ENCODE measurements at places on chromosomes 6 and 20.

DNA sequence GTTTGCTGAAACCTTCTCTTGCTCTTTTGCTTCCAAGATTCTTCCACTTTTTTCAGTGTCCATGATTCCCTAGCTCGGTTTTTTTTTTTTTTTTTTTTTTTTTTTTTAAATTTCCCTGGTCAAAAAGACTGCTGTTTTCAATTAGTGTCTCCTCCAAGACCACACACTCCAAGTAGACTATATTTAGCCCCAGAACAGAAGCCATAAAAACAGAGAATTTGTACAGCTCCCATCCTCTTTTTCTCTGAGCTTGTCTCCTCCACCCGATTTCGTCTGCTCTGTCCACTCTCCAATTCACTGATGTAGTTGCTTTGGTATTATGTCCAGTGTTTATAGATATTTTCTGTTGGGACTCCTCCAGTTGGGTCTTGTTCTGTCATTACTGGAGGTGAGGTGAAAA, 37.6 kb downstream of the RSPH3 start:
- DNase-seq, result no peak

DNA sequence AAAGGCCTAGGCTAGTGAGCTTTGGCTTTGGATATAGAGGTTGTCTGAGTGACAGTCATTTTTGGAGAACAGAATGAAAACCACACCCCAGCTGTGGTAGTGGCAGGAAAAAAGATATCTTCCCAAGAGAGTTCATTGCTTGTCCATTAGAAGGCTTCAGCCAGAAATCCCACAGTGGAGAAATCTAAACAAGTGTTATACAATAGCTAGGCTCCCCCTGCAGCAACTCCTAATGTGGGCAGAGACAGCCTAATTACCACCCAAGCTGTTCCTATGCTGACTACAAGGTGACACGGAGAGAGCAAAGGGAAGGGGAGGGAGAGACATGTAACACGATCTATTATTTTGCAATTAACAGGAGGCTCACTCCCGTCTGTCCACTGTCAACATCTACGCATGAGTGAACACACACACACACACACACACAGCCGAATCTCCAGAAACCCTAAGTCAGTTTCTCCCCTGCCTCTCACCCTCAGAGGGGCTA, 147.5 kb upstream of the TCF21 start:
- DNase-seq, result no peak

DNA sequence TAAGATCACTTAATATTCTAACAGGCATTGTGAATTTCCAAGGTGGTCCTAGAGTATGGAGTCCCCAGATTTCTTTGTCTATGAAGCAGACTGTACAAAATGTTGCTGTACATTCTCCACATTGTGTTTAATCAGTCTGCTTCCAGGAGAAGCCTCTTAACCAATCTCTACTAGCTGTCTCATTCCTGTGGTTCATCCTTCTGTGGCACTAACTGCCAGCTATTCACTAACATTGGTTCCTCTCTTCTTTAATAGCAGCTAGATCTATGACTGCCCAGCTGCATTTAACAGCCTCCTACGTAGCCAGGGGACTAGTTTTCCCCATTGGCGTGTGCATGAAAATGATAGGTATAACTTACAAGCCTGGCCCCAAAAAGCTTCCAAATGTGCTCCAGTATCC, 395.4 kb downstream of the SAMD5 start:
- DNase-seq, result no peak

DNA sequence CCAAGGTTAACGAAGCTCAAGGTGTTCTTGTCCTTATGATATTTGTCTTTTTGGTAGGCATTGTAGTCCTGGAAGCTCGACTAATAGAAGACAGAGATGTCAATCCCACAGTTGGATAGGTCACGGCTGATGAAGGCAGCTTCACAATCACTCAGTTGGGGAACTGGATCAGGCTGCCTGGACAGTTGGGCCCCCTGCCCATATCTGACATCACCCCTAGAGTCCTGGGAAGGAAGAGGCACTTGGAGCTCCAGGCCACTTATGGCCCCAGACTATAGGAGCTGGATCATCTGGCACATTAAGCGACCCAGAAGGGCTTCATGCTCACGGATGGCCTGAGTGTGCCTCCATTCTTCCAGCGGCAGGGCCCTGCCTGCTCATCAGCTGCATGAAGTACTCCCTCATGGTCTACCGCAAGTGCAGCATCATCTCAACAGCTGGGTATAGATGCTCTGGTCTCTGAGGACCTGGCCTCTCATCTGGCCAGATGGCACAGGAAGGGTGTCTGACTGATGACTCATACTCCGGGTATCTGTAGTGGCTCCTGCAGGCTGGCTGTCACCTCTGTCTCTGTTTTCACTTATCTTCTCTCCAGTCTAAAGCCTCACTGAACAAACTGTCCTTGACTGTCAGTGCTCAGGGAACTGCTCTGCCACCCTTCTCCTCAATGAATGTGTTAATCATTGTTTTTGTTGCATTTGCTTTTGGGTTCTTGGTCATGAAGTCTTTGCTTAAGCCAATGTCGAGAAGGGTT, 29.2 kb upstream of the SSR1 start:
- DNase-seq, result no peak

DNA sequence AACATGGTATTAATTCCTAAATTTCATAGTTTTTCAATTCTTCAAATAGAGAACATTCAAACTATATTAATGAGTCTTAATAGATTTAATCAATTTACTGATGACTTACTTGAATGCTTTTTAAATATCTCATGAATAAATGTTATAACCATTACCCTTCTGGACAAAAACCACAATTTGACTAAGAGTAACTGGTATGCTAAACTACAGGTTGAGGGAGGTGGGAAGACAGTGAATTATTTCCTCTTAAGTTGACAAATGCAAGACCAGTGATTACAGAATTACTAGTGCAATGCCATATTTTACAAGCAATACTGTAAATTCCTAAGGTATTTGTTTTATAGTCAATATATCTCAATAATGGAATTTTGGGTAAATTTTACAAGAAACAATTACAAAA, 65.1 kb downstream of the REV3L start:
- DNase-seq, result no peak

GRCh38 chr20:584161-584970, 25.7 kb downstream of the TCF15 start:
- DNase-seq, result no peak

- no peak for DNase-seq
These were observed 3.0 kb downstream of the PRSS16 start for GRCh38 chr6:27250277-27251111.

DNA sequence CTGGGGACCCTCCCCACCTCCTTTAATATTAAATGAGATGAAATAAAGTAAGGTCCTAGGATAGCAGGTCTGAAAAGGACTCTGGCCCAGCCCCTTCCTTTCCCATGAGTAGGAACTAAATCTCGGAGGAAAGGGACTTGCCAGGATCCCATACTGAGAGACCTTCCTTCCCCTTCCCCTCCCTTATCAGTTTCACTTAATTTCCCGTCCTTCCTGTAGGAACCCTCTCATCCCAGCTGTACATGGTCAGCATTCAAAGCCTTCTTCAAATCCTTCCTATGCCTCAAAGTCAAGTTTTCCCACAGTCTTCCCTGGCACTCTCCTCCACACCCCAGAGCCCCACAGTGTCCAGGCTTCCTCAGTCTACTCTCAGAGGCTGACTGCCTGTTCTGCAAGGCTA, 71.3 kb upstream of the MYL9 start:
- no peak for DNase-seq

GRCh38 chr6:119231394-119231793, 118.2 kb downstream of the MAN1A1 start:
- DNase-seq, result no peak

- no peak for DNase-seq
These were observed 14.5 kb downstream of the C6orf62 start for GRCh38 chr6:24704468-24704867.

DNA sequence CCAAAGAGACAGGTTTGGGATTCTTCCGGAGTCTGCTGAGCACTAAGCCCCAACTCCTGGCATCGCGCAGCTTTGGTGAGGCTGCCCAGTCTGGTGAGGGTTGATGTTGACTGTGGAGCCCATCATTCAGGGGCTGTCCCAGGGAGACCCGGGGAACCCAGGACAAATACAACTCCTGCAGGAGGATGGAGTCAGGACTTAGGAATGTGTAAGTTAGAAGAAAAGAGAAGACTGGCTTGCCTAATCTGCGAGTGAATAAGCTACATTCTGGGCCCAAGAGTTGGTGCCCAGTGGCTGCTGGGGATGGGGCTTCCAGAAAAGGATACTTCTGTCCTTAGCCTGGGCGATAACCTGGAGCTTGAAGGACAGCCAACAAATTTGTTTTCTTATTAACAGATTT, 47.9 kb downstream of the STK35 start:
- no peak for DNase-seq

DNA sequence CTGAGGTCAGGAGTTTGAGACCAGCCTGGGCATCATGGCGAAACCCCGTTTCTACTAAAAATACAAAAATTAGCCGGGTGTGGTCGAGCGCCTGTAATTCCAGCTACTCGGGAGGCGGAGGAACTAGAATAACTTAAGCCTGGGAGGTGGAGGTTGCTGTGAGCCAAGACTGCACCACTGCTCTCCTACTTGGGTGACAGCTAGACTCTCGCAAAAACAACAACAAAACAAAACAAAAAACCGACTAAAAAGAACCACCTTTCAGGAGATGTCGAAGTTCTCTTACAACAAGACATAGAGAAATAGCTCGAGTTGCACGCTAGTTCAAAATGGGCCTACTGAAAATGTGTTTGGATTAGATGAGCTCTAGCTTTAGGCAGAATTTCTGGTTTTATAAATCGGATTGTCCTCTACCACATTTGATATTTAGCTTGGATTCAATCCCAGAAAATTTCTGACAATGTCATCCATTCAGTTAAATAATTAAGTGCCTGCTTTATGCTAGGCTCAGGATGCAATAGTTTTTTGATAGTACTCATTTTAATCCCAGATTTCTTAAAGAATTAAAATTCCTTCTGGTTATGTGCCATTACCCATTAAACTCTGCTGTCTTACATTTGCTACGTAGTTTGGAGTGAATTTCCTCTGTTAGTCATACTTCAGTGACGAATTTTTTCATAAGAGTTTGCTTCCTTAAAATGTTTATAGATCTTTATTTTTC, 137.5 kb upstream of the SHLD1 start:
- DNase-seq, result no peak

GRCh38 chr20:19275630-19276071, 63.2 kb downstream of the SLC24A3 start:
- no peak for DNase-seq

DNA sequence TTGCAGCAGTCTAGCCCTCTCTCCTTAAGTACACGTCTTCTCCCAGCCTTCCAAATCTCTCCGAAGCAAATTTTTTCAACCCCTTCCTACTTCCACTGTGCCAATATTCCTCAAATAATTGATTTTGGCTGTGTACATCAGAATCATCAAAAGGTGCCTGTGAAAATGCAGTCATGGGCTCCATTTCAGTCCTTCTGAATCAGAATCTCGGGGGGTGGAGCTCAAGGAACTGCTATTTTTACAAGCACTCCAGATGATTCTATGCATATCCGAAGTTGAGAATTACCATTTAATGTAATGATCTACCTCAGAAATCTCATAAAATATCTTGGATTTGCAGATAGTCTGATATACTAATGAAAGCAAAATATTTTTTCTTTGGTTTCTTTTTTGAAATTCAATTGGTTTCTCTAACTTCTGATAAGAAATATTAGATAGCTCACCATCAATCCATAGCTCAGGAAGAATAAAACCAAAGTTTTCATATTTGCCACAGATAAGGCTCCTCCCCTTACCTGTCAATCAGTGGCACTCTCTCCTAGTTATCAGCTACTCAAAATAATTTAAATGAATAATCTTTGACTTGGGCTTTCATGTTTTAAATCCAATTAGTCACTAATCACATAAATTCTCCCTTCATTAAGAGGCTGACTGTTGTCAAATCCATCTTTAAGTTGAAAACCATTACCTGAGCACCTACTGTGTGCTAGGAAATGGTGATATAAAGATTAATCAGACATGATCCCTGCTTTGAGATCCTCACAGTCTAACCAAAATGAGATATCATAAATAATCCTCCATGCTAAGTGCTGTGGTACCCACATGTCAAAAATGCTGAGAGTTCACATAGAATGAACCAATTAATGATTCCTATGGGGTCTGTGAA, 36.4 kb upstream of the STXBP5 start:
- no peak for DNase-seq

GRCh38 chr20:4488407-4489339, 233.0 kb upstream of the PRND start:
- no peak for DNase-seq

DNA sequence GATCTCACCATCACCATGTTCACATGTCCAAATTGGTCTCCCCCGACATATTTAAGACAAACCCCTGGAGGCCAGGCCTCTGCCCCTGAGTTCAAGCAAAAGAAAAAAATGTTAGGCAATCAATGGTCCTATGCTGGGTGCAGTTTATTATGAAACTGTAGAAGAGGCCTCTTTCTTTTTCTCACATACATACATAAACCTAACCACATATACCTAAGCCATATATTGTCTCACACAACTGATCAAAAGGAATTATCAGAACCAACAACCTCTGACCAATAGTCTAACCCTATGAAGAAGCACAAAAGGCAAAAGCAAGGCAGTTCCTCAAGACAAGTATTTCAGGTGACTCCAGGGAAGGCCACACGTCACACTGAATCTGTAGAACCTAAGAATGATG, 49.9 kb downstream of the ILRUN start:
- DNase-seq, result no peak

DNA sequence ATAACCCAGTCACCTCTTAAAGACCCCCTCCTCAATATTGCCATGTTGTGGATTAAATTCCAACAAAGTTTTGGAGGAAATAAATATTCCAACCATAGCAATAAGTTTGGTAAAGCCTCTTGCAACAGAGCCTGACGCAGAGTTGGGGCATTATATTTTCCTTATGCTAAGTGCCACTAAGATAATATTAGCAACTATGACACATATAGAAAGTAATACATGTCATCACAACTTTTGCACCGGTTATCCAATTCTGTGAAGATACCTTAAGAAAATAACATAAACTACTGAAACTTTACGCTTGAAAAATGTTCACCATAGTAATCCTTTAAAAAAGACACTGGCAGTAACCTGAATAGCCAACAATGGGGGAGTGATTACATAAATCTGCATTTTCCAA, 52.2 kb upstream of the TRERF1 start:
- DNase-seq, result no peak

Data from stimulated activated effector memory CD8-positive, alpha-beta T cell treated with anti-CD3 and anti-CD28 coated beads, Interleukin-12 subunit alpha, Interleukin-12 subunit beta, amount 100 ng/mL, for 72 hours (primary cell).